ENCODE measurements at places on chromosomes 2 and 18.

DNA sequence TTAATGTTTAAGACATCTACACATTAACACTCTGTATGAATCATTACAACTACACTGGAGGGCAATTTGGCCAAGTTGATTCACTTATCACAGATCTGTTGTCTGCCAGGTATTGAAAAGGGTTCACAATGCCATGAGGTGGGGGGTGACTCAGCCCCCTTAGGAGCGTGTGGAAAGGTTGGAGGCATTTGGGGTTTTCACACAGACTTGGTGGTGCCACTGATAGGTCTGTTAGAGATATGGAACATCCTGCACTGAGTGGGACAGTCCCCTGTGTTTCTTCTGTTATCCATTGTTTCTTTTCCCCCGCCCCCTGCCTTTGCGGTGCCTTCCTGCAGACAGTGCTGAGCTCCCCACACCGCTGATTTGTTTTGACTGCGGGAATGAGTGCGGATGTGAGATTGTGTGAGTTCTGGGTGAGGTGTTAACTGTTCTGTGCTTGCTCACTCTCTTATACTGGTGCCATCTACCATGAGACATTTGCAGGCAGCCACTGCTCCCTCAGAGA lies 9.3 kb upstream of the TSN start:
- DNase-seq = no peak

DNA sequence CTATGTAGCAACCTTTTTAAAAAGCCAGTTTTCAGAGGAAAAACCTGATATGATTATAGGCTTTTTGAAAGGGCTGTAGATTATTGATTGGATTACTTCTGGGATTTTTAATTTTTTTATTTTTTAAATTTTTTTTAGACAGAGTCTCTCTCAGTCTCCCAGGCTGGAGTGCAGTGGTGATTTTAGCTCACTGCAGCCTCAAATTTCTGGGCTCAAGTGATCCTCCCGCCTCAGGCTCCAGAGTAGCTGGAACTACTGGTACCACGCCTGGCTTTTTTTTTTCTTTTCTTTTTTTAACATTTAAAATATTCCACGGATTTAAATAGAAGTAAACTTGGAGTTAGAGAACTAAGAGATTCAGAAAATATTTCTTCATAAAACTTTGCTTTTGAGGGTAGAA lies 1.2 kb downstream of the MRPL19 start:
- DNase-seq = no peak

DNA sequence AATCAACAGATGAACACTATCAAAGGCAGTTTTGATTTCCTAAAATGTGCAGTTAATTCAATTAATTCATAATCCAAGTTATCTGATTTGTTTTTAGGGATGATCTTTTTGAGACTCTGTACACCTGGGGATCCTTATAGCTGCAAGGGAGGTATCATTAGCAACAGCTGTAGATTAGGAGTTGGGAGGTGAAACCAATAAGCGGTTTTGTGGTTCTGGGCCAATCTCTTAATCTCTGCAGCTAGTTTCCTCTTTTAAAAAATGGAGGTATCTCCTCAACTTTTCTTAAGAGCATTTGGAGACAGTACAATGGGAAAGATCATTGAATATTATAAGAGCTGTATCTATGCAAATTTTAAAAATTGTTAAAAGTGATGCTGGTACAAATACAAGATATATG lies 126.0 kb downstream of the MC4R start:
- no peak for DNase-seq

- DNase-seq = no peak
These were observed 57.3 kb upstream of the SP3 start for GRCh38 chr2:174022431-174022830.

DNA sequence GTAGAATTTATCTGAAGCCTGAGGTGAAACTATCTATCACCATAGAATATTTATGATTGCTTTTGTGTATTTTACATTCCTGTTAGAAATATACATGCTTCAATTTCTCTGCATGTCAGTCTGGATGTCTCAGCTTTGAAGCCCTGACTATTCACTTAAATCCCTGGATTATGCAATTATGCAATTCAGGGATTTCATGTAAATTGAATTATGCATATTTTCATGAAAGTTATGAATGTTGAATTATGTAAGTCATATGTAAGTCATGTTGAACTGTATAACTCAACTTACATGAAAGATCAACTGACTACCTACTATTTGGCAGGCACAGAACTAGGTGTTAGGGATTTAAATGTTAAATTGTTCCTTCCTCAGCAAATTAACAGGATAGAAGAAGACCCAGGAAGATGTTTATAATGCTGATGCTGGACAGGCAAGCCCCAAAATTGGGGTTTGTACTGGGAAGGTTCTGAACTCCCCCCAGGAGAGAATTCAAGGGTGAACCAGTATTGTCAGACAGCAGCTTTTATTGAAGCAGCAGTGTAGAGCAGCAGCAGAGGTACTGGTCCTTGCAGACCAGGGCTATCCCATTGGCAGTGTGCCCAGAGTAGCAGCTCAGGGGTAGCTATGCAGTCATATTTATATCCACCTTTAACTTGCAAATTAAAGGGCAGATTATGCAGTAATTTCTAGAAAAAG lies 236.5 kb downstream of the ZNF804A start:
- DNase-seq = no peak

DNA sequence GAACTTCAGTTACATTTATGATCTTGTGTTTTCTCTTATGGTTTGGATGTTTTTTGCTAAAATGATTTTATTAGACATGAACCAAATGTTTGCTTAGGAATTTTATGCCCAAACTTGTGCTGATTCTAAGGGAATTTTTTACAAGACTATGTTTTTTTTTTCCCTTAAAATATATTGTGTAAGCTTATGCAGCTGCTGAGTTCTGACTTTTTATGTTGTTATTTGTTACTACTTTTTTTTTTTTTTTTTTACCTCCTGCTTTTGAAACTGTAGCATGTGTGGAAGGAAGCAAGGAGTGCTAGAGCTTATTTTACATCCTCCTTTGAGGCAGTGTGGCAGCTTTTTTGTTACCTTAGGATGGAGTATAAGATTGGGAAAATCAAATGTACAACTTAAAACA lies 6.0 kb upstream of the DNAH7 start:
- DNase-seq = no peak

GRCh38 chr2:146119586-146119985 lies 1599.7 kb upstream of the ZEB2 start:
- DNase-seq = no peak

DNA sequence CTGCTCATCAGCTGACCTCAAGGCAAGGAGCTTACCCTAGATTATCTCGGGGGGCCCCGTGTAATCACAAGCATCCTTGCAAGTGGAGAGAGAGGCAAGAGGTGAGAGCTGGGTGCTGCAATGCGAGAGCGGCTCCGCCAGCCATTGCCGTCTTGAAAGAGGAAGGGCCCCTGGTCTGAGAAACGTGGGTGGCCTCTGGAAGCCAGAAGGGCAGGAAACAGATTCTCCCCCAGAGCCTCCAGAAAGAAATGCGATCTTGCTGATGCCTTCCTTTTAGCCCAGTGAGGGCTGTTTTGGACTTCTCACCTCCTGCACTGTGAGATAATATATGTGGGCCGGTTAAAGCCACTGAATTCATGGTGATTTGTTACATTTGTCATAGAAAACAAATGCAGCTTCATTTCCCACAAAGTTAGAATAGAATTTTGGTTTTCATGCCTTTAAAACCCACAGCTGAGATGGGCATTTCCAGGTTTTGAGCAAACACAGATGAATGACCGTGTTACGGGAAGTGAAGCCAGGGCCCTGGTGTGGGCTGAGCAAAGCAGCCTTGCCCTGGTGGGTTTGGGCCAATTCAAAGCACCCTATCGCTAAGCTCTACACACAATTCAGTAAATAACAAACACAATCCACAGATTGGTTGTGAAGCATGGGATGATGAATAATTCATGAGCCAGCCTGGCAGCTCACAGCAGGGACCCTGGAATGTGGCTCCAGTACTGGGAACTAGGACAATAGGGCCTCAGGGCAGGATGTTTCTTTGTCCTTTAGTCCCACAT lies 319.9 kb upstream of the HS6ST1 start:
- no peak for DNase-seq

DNA sequence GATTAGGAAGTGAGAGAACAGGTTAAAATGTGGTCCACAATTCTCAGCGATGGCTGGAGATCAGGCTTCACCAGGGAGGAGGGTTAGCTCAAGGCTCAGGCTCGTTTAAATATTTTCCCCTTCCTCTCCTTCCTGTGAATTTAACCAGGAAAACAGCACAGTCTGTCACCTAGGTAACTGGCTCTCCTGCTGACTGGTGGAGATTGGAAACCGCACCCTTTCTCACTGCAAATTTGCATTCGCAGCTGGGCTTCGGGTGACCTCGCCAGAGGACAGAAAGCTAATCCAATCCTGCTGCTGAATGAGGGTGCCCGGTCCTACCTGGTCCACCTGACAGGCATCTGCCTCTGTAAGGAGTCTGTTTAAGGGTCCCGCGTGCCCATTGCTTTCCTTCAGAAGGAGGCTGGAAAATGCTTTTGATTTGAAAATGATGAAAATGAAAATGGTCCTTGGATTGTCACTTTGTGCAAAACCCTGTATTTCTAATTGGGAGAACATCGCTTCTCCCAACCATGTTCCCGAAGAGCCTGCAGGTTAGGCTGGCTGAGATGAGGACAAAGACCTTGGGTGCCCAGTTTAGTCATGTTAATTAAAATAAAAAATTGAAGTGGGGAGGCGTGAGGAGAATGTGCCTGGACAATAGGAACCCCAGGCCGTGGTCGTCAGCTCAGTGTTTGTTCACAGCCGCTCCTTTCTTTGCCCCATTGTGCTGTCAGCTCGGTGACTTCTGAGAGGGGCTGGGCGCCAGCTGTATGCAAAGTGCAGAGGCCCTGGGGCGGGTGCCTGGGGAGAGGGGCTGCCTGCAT lies 43.4 kb upstream of the MTCL1 start:
- DNase-seq = no peak

DNA sequence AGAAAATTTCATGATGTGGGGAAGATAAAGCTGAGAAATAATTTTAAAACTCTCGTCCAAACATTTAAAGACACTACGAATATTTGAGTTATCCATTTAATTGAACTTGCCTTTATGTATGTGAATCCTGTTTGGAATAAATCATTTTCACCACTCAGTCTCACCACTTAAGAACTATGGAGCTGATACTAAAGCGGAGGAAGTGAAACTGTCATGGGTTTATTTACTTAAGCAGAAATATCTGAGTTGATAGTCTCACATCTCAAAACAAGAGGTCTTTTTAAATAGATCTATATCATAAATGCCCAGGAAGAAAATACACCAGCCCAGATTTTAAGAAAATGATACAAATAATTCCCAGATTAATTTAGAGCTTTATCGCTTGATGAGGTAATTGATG lies 532.4 kb downstream of the ZNF804A start:
- DNase-seq = no peak

GRCh38 chr18:46567196-46567595 lies 89.8 kb downstream of the LOXHD1 start:
- DNase-seq = no peak

DNA sequence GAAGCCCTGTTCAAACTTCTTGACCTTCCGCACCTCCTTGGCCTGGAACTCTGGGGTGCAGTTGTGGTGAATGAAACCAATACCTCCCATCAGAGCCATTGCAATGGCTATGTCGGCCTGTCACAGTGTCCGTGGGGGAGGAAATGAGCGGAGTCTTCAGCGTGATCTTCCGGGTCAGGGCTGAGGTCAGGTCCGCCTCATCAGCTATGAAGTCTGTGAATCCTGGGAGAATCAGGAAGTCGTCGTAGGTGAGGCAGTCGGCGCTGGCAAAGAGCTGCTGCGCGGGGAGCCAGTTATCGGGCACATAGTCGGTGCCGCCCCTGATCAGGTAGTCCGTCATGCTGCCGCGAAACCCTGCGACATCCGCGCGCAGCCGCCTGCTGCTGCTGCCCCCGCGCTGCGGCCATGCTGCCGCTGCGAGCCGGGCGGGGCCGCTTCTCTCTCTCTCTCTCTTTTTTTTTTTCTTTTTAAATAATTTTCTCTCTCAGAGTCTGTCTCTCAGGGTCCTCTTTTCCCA lies 154.1 kb upstream of the ZSWIM2 start:
- no peak for DNase-seq

DNA sequence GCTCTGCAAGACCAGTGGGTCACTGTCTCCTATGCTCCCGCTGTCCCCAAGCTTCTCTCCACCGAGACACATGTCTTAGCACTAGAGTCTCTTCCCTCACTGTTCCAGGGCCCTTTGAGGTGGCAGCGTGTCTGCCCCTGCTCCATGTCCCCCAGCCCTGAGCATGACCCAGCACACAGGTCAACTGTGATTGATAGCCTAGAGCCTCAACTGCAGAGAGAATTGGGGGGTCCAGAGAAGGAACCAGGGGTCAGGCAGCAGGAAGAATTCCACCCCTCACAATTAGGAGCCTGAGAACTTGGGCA lies 54.6 kb upstream of the ODC1 start:
- no peak for DNase-seq

DNA sequence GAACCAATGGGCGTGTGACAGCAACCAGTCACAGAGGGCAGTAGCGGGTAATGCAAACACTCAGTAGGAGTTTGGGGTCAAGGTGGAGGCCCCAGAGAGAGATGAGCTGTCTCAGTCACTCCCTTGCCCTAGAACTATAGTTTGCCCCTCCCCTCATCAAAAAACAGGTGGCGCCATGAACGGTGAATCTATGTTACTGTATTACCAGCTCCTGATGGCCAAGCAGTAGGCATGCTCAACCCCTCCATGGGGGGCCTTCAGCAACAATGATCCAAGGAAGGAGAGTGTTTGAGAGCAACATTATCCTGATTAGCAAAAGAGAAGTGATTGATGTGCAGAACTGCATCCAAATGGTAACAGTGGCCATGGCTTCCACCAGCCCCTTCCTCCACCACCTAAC lies 30.4 kb downstream of the TRABD2A start:
- DNase-seq = no peak

DNA sequence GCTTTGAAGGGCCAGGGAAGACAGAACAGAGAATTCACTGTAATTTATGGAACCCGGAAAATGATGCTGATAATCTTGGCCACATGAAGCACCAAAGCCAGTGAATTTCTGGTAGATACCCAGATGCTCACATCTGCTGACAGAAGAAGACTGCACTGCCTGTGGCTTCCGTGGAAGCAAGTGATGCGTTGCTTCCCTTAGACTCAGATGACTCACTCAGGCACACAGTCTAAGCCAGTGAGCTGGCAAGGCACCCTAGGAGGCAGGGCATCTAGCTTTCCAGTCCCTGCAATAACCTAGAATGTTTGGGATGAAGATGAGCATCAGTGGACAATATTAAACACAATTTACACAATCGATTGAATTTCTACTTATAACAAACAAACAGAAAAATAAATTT lies 284.7 kb downstream of the CMPK2 start:
- peak; percentile 15 for DNase-seq

GRCh38 chr2:217701622-217702021 lies 301.2 kb downstream of the TNS1 start:
- DNase-seq = no peak

DNA sequence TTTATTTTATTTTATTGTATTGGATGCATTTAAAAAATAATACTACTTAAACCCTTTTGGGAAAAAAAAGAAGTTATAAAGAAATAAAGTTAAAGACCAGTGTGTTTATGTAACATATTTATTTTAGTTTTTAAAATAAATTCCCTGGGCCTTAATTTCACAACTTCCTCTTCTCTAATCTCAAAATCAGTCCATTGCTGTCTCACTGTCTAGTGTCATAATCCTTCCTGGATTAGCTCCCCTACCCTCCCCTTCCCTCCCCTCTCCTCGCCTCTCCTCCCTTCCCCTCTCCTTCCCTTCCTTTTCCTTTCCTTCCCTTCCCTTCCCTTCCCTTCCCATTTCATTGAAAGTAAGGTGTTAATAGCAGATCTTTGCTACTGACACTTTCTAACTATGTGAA lies 40.3 kb upstream of the ZEB2 start:
- no peak for DNase-seq
